ENCODE measurements at places on chromosomes 11 and 22.

GRCh38 chr11:27672836-27673464, 27.3 kb downstream of the BDNF start:
- DNase-seq, result no peak

- peak; percentile 83 for DNase-seq
Measured at GRCh38 chr11:72433455-72434036, 785 bp downstream of the CLPB start.

DNA sequence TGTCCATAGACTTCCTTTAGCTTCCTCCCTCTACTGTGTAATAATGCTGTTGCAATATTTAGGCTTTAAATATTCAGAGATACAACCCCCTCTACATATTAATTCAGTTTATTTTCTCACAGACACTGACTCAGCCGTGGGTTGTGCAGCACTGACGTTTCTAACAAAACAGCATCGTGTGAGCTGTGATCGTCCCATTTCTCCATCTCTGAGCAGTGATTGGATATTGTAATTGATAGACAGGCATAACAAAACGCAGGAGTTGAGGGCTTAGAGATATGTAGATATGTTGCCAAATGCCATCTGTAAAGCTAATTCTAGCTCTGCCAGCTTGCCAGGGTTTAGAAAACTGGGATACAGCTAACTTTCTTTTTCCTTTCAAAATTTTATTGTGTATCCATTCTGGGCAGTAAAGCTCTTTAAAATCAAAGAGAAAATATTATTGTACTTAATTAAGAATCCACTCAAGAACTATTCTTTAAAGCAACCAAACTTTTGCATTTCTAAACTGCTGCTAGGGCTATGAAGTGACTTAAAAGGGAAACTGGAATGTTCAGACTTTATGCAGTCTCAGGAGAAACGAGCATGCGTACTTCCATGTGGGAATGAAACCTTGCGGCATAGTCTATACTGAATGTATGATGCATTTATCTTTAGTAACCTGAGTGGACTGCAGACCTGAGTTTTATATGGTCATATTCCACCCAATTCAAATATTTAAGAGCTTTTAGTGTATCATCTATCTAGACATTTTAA, 22.7 kb downstream of the BTBD10 start:
- DNase-seq, result peak; percentile 20

- DNase-seq, result no peak
Measured at GRCh38 chr11:66373265-66373664, 1.7 kb upstream of the SLC29A2 start.

GRCh38 chr11:131864228-131864627, 493.8 kb downstream of the NTM start:
- no peak for DNase-seq

GRCh38 chr22:22460635-22461034, 47.9 kb downstream of the ZNF280B start:
- DNase-seq, result no peak

DNA sequence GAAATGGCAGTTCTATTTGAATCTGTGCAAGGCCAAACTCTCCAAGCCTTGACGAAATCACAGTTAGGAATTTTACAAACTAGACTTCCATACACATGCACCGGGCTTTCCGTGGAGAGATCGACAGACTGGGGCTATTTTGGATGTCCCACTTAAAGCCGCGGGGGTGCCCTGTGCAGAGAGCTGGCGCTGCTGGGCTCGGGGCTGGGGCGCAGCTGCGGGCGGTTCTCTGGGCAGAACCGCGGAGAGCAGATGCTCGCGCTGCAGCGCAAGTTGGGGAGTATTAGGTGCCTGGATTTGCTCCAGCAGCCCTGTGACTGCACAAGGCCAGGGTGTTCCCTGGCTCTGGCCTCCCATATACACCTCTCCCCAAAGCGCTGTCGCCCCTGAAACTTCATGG, 67.2 kb downstream of the SPATA19 start:
- no peak for DNase-seq

DNA sequence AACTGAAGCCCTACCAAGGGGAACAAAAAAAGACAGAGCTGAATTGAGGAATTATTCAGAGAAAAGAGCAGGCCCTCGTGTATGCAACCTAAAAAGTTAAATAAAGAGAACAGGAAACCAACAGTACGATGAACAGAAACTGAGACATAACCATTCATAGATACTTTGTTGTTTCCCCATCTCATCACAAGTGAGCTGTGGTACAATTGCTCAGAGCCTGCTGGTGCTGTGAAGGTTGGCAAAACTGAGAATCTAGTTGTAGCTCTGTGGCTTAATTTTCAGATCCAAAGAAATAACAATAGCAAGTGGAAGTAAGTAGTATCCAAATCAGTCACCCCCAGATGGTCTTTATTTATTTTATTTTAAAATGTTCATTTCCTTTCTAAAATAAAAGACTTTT, 37.7 kb upstream of the BLID start:
- DNase-seq, result no peak

DNA sequence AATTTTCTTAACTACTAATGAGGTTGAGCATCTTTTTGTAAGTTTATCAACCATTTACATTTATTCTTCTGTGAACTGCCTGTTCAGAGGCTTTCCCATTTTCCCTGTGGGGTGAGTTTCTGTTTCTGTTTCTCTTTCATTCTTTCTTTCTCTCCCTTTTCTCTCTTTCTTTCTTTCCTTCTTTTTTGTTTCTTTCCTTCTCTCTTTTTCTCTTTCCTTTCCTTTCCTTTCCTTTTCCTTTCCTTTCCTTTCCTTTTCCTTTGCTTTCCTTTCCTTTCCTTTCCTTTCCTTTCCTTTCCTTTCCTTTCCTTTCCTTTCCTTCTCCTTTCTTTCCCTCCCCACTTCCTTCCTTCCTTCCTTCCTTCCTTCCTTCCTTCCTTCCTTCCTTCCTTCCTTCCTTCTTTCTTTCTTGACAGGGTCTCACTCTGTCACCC, 8.0 kb upstream of the ZBED5 start:
- DNase-seq, result no peak

GRCh38 chr11:14861680-14862079, 30.4 kb downstream of the CYP2R1 start:
- DNase-seq, result no peak

- no peak for DNase-seq
Measured at GRCh38 chr11:59814021-59814420, 3.4 kb upstream of the MRPL16 start.

- no peak for DNase-seq
Measured at GRCh38 chr22:23816156-23816976, 22.4 kb downstream of the DERL3 start.

- no peak for DNase-seq
Measured at GRCh38 chr11:35629914-35630313, 11.7 kb downstream of the FJX1 start.

DNA sequence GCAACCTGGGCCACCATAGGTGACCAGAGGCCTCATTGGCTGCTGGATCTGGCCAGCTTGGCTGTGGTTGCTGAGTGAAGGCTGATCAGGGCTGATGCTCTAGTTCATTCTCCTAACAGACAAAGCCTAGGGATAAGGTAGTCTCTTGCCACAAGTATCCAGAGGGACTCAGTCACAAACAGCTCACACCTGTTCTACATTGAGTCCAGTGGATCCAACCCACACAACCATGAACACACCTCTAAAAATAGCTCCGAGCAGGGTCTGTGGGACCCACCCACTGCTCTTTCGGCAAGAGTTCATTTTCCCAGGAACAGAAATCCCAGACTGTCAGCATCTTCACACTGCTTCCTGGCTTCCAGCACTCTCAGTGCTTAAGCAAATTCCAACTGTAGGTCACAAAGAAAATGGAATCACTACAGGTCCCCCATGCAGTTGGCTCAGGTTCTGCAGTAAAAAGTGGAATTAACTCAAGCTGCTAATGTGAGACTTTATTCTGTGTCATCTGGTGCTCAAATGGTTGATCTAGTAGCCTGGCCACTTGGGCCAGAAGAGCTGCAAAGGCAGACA, 67.3 kb downstream of the PPFIBP2 start:
- no peak for DNase-seq

DNA sequence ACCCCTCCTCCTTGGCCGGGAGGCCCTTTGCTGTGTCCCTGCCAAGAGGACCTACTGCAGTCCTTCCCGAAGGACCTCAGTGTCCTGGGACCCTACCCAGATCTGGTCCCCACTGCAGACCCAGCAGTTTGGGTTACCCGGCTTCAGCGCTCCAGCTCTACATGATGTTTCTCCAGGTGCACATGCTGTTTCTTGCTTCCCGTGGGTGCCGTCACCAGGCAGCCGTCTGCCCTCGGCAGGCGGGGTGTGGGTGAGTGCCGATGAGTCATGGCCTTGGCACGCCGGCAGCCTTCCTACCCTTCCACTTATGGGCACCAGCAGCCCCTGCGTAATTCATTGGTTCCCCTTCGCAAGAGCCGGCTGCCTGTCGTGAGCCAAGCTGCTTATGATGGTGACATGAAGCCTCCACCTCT, 101.8 kb downstream of the BCR start:
- DNase-seq, result peak; percentile 95

- no peak for DNase-seq
Measured at GRCh38 chr11:95760941-95761340, 28.6 kb downstream of the FAM76B start.

- no peak for DNase-seq
Measured at GRCh38 chr11:105148241-105148640, 8.7 kb upstream of the CARD18 start.

DNA sequence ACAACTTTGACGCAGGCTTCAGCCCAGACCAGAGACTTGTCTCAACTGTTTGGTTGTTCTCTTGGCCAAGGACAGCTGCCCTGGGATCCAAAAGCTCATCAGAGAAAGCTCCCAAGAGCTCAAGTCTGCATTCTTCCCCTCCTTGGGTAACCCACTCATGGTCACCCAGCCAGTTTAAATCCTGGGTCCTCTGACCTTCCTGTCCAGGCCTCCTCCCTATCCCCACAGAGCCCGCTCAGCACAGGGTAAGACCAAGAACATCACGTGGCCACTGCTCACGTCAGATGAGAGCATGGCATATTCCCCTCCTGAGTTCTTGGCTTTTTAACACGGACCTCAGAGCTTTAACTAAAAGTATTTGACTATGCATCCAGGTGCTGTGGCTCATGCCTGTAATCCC, 25.8 kb downstream of the TSKU start:
- no peak for DNase-seq

DNA sequence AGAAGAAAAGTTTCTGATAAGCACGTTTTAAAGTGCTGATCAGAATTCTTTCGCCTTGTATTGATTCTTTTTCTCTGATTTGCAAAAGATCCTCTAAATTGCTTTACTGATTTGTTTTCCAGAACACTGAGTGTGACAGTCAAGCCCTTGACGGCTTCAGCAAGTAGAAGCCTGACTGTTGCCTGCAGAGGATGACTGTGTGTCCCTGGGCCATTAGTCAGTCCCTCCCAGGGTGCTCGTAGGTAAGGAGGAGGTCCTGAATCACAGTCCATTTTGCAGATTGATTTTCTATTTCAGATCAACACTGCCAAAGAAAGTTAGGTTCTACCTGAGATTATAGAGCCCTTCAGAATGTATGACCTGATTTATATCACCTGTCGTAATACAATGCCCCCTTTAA, 38.6 kb upstream of the POGLUT3 start:
- peak; percentile 37 for DNase-seq

- DNase-seq, result no peak
Measured at GRCh38 chr11:8087185-8087584, 6.2 kb downstream of the TUB start.

GRCh38 chr22:41532908-41533825, 11.1 kb downstream of the POLR3H start:
- no peak for DNase-seq

DNA sequence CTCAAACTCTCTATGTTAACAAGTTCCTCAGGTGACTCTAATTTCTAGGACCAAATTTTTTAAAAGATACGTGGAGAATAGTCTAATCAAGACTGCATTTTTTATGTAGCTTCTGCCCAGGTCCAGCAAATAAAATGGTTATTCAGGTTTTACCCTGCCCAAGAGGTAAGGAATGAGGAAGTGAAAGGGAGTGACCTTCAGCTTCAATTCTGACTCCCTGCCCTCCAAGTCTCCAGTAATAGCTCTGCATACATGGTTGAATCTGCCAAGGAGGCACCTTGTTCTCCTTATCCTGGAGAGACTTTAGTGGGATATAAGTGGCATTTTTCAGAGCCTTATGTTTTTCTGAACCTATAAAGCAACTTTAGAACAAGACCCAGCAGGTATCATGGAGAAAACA, 15.5 kb downstream of the MUC15 start:
- DNase-seq, result no peak

- DNase-seq, result no peak
Measured at GRCh38 chr22:37287550-37287951, 5.2 kb downstream of the CYTH4 start.

- DNase-seq, result no peak
Measured at GRCh38 chr11:128579798-128580504, 7.4 kb downstream of the ETS1 start.

DNA sequence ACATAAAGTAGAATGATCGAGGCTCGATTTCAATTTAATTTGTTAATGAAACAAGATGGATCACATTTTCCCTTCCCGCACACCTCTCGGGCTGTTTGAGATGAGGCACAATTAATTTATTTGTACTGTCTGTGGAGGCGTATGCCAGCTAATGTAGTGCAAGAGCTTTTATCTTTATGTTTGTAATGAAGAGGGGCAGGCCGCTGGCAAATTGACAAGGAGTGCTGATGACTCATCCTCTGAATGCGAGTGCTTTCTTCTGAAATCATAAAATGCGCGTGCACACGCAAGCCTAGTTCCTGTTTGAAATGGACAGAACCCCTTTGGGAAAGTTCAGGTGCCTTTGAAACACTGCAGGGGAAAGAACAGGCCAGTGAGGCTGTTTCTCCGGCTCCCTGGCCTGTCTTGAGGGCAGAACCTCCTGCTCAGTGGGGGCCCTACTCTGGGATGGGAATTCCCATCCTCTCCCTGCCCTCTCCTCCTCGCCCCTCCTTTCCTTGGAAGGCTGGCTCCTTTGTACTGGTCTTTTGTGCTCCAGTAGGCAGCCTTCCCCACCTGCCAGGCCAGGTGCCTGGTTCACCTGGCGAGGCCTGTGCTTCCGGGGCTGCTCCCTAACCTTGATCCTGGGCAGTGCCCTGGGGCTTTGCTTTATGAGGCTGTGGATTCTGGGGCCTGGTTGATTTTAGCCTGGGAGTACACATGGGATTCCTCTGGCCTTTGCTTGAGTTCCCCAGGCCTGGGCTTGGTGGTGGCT, 50.3 kb downstream of the TEAD1 start:
- peak; percentile 75 for DNase-seq

DNA sequence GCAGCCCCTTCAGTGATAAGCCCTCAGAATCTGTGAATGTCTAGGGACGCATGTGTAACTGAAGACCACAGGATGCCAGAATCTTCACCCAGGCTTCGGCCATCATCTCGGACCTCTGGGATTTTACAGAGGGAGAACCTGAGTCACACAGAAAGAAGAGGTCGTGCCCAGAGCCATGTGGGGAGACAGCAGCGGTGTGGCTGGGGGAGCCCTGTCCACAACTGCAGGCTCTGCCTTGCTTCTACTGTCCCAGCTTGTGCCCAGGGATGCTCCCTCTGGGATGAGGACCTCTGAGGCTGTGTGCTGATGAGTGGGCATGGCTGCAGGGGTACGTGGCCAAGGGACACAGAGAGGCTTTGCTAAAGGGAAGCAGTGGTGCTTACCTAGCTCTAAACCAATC, 582.0 kb downstream of the TBC1D22A start:
- DNase-seq, result no peak

DNA sequence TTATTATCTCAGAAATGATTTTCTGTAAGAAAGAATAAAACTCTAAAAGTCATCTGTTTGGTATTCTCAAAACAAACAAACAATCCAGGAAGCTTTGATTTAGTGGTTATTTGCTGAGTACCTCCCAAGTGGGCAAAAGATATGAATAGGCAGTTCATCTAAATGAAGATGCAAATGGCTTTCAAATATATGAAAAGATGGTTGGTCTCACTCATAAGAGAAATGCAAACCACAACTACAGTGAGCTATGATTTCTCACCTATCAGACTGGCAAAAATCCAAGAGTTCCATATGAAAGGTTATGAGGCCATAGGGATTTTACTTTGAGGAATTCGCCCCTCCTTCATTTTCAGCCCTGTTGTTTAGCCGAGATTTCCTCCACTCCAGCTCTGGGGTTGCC, 11.3 kb upstream of the P2RY2 start:
- DNase-seq, result no peak
